ENCODE measurements at places on chromosomes 6 and 20. TPM values are rescaled to one million over a fixed set of nuclear protein-coding genes. Genes with fewer than 3 reads are reported as not detected.

- DNase-seq = peak; percentile 74
Measured at GRCh38 chr20:62808211-62808865, 3.7 kb downstream of the OGFR start.

- no peak for DNase-seq
Measured at GRCh38 chr6:37020381-37020780, 14.9 kb downstream of the FGD2 start.

DNA sequence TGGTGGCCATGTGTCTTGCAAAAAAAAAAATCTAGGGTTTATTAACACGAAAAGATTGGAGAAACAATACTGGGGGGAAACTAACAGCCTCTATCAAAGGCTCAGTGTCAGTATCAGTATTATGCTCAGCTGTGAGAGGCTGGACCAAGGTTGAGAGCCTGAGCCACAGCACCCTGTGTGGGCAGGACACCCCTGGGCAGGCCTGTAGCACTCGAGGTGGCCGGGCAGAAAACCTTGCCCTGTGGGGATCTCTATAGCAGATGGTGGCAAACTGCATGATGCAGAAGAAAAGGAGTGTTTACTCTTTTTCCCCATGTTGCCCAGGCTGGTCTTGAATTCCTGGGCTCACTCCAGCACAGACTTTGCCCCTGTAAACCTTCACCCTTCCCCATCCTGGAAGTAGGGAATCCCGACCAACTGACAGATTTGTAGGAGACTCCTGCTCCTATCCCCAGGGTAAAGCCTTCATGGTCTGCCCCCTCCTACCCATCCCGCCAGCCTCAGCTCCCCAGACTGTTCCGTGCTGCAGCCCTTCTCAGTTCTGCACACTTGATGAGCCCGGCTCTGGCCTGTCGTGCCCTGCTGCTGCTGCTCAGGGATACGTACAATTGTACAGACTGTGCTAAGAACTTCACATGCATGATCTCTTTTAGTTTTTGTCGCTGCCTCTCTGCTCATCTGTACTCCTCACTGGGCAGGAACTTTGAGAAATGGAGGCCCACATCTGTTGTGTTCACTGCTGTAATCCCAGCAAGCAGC lies 8.0 kb upstream of the KIFC1 start:
- DNase-seq = no peak

The SLC52A3 gene
- total RNA-seq = not detected

GRCh38 chr6:95819461-95819860 lies 196.3 kb upstream of the FUT9 start:
- no peak for DNase-seq

GRCh38 chr6:25975923-25976560 lies 13.4 kb downstream of the TRIM38 start:
- DNase-seq = no peak

DNA sequence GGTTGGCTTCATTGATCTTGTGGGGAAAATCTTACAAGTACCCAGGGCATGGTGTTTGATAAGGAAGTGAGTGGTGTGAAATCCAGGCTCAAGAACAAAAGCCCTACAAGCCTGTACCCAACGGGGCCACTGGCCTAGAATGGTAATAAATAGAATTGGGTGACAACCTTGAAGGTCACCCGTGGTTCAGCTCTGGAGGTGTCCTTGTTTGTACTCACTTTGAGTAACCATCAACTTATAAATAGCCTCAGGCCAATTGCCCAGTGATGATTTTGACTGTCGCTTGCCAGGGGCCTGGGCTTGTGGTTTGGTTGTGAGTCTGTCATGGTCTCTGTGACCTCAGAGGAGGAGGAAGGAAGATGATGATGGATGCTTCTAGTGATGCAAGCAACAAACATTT lies 87.8 kb downstream of the PHACTR3 start:
- DNase-seq = no peak

GRCh38 chr20:25539742-25540672 lies 45.3 kb downstream of the NINL start:
- no peak for DNase-seq

The CD93 gene
- total RNA-seq = 1.7 TPM

DNA sequence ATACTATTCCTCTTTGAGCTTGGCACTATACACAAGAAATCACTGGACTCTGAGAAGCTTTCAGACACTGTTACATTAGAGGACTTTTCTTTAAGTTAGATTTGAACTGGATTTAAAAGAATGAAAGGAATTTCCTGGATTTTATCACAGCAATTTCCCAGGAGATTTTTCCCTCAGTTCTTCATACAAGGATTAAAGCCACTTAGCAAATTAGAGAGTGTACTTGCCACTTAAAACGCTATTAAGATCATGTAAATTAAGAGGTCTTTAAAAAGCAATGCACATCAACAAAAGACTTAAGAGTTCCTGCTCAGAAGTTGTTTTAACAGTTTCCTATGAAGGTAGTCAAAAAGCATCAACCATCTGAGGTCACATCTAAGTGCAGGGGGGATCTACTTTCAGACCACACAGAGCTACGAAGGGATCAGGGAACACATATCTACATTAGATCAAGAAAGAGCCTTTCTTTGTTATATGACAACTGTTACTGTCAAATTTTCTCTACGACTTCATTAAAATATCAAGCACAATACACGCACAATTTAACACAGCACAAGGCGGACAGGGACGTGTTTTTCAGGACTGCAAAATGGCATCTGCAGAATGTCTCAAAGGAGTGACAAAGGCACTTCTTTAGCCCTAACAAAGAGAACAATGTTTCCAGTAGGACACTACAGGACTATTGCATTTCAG lies 65.8 kb downstream of the EPB41L2 start:
- DNase-seq = no peak

The AIF1 gene
- 48.0 TPM for total RNA-seq

DNA sequence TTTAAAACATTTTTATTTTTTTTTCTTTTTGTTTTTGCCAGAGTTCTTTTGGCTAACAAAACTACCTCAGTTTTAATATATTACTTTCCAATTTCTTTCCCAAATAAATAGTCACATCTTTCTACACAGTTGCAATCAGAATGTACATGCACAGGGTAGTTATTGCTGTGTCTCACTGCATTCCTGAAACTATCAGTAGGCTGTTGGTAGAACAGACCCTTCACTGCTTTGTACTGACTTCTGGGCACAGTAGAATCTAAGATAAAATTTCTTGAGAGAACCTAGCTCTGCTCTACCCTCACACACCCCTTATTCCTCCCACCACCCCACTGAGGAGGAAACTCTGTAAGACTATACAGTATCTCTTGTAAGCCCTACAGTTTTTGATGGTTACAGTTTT lies 19.9 kb downstream of the TPX2 start:
- no peak for DNase-seq

The SASH1 gene
- 0.47 TPM for total RNA-seq

The IMPG1 gene
- total RNA-seq = not detected

The GLP1R gene
- total RNA-seq = not detected

All from activated CD4-positive, alpha-beta T cell treated with anti-CD3 and anti-CD28 coated beads, Interleukin-2, amount 10 ng/mL, durations not matched to agents 7 days and 5 days (primary cell).